Stimulated activated CD8-positive, alpha-beta memory T cell treated with anti-CD3 and anti-CD28 coated beads, Interleukin-15, amount 100 ng/mL, for 24 hours (primary cell): ENCODE measurements at places on chromosomes 7 and 10.

DNA sequence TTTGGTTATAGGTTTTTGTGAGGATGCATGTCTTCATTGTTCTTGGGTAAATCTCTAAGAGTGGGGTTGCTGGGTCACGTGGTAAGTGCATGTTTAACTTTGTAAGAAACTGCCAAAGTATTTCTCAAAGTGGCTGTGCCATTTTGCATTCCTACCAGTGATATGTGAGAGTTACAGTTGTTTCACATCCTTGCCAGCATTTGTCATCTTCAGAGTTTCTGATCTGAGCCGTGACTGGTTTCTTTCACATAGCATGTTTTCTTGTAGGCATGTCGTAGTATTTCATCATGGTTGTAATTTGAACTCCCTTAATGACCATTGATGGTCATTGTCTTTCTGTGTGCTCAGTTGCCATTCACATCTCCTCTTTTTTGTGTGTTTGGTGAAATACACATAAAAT, 286.0 kb downstream of the RNLS start:
- DNase-seq = no peak

- DNase-seq = no peak
Measured at GRCh38 chr7:27921081-27921836, 181.3 kb downstream of the TAX1BP1 start.

DNA sequence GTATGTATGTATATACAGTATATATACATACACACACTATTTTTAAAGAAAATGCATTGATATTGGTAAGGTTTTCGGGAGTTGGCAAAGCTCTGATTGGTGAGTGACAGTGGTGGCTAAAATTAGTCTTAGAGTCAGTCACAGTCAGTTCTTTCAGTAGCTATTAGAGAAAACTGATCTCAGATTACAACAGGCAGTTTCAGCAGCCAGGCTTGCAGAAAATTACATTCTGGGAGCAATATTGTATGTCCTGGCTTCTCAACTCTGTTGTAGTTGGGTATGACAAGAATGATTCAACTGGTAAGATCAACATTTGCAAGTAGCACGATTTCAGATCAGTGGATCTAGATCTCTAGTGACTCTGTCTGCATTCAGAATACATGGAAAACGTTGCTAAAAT, 897.9 kb upstream of the AUTS2 start:
- DNase-seq = no peak

DNA sequence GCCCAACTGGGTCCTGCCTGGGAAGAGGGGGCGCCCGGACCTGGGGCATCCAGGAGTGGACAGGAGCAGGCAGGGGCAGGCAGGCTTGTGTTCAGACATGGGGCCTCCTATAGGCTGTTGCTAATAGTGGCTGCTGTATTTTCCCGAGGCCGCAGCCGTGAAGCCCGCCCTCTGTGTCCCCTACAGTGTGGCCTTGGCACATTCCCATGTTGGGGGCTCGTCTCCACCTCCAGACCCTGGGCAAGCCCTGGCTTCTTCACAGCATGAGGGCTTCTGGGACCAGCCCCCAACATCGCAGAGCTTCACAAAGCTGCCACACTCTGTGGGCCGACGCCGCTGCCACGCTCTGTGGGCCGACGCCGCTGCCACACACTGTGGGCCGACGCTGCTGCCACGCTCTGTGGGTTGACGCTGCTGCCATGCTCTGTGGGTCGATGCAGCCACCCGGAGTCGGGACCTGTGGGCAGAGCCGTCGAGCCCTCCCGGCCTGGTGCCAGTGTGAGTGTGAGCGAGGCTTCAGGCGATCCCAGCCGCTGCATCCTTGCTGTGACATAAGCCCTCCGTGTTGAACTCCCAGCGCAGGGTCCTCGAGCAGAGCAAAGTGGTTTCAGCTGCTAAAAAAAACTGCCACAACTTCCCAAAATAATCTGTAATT, 109.0 kb downstream of the INPP5A start:
- no peak for DNase-seq

GRCh38 chr10:35940141-35941041, 298.3 kb upstream of the FZD8 start:
- DNase-seq = no peak

DNA sequence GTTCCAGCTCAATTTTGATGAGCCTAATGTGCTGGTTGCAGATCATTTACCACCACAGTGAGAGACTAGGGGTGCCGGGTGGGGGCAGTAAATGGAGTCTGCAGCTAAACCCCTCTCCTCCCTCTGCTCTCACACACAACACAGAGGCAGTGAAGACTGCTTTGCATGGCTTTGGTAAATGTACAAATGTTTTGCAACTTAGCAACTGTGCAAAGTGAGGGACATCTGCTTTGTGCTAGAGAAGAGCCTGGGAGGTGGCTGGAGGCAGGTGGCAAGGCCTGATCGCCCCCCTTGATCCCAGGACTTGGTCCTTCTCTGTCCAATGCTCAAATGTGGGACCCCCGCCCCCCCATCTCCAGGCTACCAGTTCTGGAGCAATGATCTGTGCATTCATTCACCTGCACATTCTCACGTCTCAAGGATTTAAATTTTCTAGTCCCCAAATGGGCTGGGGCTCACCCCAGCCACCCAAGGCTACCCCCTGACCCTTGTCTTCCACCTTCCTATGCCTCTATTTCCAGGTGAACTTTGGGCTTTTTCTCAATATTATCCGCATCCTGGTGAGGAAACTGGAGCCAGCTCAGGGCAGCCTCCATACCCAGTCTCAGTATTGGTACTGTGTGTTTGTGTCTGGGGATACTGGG, 11.6 kb downstream of the GHRHR start:
- no peak for DNase-seq
